ENCODE measurements at places on chromosomes 5 and 9.

DNA sequence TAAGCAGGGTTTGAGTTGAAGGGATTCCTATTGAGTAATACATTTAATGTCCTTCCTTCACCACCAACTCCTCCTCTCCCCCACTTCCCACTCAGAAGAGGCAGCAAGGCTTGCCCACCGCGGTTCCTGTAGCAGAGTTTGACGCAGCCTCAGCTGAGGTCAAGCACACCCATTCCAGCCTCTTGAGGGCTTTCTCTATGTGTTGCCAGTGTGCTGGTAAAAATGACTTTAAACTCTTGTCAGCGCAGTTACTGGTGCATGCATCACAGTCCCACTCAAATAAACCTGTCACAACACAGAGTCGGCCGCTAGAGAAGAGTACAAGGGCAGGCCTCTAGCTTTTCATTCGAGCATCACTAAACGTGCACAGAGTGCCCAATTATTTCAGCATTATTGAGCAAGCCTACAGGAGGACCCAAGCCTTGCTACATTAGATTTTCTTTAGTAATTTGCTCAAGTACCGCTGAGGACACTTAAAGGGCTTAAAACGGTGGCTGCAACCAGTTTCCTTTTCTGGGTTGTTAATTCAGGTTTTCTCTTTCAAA is 79.6 kb downstream of the TLE4 start:
- no peak for DNase-seq

- DNase-seq = no peak
Observed at GRCh38 chr5:82820188-82820587, 257.0 kb downstream of the TMEM167A start.

DNA sequence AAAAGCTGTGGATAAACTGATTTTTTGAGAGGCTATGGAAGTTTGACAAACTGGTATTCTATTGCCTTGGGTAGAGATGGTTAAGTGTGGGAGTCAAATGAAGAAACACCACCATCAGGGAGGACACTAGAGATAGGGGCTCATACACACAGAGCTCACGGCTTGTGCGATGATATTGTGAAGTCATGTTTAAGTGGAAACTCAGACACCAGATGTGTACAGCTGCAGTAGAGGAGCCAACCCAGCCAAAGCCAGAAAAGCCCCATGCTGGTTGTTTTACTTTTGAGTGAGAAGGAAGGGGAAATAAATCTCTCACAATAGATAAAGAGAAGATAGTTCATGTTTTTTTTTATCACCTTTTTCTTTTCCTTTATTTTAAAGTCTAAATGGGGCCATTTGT is 377.7 kb downstream of the DMRT2 start:
- no peak for DNase-seq

DNA sequence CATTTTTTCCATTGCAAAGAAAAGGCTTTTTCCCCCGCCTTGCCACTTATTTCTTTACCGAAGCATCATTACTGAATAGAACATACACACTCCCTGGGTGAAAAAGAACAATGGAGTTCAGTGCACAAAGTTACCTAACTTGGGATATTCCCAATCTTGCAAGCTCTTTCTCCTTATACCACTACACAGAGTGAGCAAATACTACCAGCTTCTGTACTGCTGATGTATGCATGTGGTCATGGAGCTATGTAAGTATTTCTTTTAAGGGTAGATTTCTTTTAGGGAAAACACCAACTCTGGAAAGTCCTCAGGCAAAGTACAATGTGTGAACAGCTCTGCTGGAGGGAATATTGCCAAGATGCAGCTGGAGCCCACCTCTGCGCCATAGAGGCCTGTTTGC is 81.1 kb downstream of the AOPEP start:
- no peak for DNase-seq

DNA sequence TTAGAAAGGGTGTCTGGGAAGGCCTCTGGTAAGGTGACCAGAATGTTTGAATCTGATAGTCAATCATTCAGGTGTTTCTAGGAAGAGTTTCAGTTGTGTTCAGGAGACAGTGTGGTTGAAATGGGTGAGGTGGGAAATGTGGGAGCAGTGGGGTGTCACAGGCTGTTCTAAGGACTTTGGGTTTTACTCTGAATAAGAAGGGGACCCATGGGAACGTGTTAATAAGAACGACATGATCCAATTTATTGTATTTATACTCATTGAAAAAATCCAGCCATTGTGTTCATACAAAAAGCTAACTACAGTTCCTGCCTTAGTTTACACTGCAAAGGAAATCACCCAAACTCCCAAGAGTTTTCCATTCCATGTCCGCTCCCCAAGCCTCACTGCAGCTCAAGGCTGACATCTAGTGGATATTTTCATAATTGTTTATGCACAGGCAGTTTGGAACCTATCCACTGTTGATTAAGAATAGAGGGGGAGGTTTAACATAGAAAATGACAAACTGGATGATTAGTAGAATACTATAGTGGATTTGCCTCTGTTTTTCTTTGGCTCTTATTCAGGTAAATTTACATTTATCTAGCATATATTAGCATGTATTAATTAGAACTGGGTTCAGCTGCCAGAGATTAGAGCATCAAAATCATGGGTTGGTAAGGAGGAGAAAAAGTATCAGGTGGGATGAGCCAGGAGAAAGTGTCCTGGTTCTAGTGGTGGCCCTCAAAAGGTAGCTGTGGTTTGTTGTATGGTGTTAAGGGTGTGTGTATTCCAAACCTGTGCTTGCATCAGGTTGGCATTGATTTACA is 17.7 kb downstream of the CAVIN4 start:
- peak; percentile 60 for DNase-seq

DNA sequence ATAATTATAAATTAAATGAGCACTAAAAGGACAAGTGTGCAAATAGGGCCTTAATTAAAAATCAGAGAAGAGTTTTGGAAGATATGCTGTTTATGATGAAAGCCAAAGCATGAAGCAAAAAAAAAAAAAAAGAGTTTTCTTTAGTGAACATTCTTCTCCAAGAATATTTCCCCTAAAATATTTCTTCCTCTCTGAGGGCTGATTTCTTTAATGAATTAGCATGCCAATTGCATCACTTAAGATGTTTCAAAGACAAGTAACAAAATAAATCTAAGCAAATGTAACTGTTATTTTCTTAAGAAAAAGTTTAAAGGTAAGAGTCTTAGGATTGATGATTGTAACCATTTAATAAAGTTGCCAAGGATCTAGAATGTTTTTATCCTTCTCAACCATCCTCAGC is 81.6 kb upstream of the MPDZ start:
- DNase-seq = no peak

GRCh38 chr9:71719562-71719961 is 48.8 kb downstream of the CEMIP2 start:
- DNase-seq = no peak

- DNase-seq = no peak
Observed at GRCh38 chr5:139808481-139809330, 13.1 kb downstream of the PSD2 start.

- no peak for DNase-seq
Observed at GRCh38 chr5:128475693-128476092, 62.4 kb downstream of the FBN2 start.

DNA sequence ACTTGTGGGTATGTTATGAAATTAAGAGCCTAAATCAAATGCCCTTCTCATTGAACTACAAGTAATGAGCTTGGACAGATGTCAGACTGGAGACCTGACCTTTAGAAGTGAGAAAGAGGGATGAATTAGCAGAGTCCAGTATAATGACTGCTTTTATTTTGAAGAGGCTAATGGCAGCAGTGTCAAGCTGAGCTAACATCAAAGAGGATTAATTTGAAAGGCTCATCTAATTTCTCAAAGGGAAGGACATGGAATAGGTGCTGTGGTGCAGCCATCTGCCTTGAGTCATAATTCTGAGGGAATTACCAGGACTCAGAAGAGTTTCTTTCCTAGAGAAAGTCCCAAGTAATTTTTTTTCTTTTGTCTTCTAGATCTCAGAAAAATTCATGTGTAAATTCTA is 57.6 kb downstream of the FAM81B start:
- DNase-seq = no peak

DNA sequence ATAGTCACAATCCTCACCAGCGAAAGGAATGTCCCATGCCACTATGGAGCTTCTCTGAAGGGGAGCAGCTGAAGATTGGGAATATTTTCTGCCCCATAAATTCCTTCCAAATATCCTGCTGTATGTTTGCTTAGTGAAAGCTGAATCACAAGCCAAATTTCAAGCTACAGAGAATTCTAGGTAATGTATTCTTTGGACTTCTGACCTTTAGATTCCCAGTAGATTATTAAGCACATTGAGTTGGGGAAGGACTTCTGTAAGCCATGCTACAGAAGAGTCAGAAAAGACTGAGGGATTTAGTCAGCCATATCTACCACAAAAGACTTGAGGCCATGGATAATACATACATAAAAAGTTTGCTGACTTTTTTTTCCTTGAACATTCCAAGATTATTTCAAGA is 1342.0 kb upstream of the NUDT12 start:
- no peak for DNase-seq

- DNase-seq = no peak
Observed at GRCh38 chr5:167886196-167886595, 405.2 kb upstream of the WWC1 start.

Data from CD4-positive, alpha-beta T cell treated with Interleukin-2 at 100 ng/mL for 4 hours (primary cell).